ENCODE measurements at places on chromosomes 2 and 18. TPM values are rescaled to one million over a fixed set of nuclear protein-coding genes. Genes with fewer than 3 reads are reported as not detected.

DNA sequence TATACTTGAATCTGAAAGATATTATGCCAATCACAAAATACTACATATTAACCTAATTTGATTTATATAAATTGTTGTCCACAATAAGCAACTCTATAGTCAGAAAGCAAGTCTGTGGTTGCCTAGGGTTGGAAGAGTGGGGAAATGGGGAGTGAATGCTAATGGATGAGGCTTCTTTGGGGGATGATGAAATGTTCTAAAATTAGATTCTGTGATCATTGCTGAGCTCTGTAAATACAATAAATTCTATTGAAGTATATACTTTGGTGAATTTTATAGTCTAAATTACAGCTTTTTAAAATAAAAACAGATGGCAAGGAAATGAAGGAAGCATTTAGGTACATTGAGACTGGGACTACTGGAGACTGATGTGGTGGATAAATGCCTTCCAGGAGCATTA, 275.5 kb downstream of the MBD2 start:
- DNase-seq = no peak
- no peaks in the 10 kb centered on the region for H3K4me1 ChIP-seq
- no peaks in the 10 kb centered on the region for H3K27me3 ChIP-seq

DNA sequence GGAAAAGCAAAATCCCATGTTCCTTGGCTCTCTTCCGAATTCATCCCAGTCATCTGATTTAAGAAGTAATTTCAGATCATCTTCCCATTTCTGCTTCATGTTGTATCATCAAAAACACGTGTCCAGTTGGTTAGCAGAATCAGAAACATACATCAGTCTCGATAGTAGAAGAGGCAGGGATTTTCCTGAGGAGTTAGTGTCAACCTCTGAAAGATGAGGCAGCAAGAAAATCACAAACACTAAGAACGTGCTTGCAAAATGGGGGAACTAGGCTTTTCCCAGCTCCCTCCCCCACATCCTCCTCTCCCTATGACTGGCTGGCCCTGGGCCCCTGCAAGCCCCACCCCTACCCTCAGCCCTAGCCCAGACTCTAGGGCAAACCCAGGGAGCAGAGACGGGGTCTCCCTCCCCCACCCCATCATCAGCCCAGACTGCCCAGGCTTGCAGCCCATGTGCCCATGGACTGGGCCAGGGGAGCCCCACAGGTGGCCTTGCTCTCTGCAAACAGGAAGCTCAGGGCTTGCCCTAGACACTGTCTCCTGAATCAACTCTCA, 161.0 kb upstream of the ID2 start:
- no peak for DNase-seq
- H3K4me1 ChIP-seq = peaks cover 6% of the 10 kb centered on the region
- H3K27ac ChIP-seq = no peak overlapping the region
- no peak overlapping the region for H3K4me3 ChIP-seq
- no peaks in the 10 kb centered on the region for H3K36me3 ChIP-seq

GRCh38 chr18:73636355-73636754, 511.3 kb downstream of the FBXO15 start:
- no peaks in the 10 kb centered on the region for H3K27me3 ChIP-seq
- no peak overlapping the region for H3K27ac ChIP-seq
- no peaks in the 10 kb centered on the region for H3K4me1 ChIP-seq
- no peaks in the 10 kb centered on the region for H3K36me3 ChIP-seq
- no peak for DNase-seq

The KCNJ13 gene
- total RNA-seq = not detected

DNA sequence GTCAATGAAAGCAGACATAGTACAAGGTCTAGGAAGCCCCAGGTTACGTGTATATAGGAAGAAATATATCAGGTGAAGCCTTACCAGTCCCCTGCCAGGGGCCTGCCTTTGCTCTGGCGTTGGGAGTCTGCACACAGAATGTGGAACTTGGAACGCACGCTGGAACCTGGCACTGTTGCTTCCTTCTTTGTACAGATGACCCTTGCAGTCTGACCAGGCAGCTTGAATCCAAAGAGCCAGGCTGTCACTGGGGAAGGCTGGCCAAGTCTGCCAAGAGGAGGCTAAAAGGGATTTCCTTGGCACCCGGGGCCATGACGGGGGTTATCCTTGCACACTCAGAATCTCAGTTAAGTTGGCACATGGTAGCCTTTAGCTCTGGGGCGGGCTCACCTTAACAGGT, 39.5 kb downstream of the TMEM247 start:
- no peaks in the 10 kb centered on the region for H3K27me3 ChIP-seq
- no peak overlapping the region for H3K27ac ChIP-seq
- peaks cover 6% of the 10 kb centered on the region for H3K4me1 ChIP-seq
- DNase-seq = no peak
